ENCODE measurements at places on chromosomes 6 and 20.

- peak; percentile 23 for DNase-seq
Measured at GRCh38 chr6:131914967-131915751, 36.0 kb downstream of the CCN2 start.

DNA sequence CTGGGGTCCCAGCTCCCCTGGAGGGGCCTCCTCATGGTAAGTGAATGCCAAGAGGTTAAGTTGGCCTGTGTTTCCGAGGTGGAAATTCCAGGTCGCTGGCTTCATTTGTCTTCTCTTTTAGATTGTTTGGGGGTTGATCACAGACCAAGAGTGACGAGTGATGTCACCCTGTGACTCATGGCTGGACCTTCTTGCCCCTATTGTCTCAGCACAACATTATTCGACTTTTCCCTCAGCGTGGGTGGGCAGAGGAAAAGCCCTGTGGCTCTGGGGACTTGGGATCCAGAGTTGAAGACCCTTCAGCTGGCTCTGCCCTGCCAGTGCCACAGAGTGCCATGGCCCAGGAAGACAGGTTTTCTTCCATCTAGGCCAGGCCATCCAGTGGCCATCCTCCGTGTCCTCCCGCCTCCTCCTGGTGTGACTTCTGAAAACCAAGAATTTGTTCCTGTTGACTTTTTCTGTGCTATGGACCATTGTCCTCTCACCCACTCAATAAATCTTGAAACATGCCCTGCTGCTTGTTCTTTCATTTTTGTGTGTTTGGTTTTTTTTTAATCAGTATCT lies 15.4 kb upstream of the SNHG17 start:
- DNase-seq = no peak

GRCh38 chr20:34575271-34575670 lies 16.8 kb downstream of the MAP1LC3A start:
- no peak for DNase-seq

DNA sequence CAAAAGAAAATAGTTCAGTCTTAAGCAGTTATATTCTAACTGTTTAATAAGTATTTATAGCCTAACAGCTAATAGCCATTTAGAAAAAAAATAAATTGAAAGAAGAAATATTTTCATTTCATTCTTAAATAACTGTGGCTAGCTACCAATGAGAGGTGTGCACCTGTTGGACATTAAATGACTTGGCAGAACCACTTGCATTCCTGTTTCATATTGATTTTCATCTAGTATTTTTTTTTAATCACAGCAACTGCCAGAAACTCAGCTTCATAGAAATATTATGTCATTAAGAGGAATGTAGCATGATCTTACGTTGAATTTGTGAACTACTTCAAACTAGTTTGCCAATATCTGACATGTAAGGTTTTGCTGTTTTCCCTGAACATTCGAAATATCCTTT lies 10.1 kb downstream of the NAA20 start:
- DNase-seq = no peak

DNA sequence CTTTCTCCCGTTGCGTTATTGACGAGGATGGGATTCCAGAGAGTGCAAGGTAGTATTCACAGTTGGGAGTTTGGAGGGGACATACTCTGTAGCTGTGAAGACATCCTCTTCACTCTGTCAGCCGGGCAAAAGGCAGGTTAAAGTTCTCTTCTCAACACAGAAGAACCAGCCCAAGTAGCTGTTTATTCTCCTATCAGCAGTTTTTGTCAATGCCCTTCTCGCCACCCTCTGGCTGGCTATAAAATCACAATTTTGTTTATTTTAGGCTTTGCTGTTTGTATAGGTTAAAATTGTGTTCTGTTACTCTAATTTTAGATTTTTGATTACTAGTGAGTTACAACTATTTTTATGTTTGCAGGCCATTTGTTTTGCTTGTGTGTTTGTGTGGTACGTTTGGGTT lies 37.9 kb upstream of the MAS1 start:
- no peak for DNase-seq

DNA sequence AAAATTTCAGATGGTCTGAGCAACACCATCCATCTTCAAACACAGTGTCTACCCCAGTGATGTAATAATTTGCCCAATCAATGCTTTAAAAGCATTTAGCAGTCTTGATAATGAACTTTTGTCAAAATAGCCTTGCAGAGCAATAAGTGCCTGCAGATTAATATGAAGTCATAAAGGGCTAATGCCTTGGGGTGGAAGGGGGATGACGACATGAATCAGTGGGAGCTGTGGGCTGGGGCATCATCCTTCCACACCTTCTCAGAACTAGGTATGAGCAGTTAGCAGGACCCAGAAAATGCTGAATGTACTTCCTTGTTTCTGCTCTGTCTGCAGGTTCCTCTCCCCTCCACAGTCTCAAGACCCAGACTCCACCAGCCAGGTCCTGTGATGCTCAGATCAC lies 166.2 kb upstream of the MAFB start:
- no peak for DNase-seq

DNA sequence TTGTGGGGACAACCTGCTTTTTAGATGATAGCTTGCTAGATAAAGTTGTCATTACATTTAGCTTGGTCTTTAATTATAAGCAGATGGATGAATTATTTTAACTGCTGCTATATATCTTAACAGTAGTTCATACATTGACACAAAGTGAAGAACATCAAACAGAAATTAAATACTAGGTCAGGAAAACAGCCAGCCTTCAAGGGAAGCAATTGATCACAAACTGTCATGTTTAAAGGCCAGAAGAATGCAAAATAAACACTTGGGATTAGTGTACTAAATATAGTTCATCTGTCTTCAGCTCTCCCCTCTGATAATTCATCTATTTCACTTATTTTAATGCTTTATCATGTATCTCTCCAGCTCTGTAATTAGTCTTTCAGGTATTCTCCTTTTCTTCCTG lies 225.1 kb upstream of the FERMT1 start:
- DNase-seq = no peak

All from T-helper 9 cell (primary cell).